ELR (cell line): ENCODE measurements at places on chromosomes 3 and 15.

DNA sequence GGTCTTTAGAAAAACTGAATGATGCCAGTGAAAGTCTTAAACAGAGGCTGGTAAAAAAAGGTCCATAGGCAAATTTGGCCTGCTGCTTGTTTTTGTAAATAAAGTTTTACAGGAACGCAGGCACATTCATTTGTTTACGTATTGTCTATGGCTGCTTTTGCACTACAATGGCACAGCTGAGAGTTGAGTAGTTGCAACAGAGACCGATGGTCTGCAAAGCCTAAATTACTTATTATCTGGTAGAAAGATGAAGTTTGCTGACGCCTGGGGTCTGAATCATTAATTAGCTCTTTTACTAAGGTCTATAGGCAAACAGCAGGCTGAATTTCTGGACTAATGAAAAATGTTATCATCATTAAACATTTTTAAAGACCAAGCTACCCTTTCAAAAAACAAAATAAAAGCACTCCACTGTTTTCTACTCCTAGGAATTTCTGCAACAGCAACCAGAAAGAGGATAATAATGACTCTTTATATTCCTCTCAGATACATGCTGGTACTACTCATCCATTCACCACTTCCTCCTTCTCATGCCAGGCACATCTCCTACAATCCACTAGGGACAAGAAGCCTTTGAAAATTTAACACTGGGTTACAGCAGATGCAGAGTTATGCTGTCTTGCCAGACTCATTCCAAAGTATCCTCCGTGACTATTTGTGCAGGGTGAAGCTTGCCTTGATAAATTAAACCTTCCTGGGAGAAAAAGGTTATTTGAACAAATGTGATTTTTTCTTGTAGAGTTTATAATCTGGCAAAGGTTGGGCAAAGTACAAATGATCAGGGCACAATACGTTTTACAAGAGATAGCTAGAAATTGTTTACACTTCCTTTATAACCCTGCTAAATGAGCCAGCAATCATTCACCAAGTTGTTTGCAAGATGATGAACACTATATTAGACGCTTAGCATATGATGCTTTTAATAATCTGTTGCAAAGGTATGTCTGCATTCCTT lies 6.0 kb downstream of the GATM start:
- DNase-seq = peak; percentile 11

DNA sequence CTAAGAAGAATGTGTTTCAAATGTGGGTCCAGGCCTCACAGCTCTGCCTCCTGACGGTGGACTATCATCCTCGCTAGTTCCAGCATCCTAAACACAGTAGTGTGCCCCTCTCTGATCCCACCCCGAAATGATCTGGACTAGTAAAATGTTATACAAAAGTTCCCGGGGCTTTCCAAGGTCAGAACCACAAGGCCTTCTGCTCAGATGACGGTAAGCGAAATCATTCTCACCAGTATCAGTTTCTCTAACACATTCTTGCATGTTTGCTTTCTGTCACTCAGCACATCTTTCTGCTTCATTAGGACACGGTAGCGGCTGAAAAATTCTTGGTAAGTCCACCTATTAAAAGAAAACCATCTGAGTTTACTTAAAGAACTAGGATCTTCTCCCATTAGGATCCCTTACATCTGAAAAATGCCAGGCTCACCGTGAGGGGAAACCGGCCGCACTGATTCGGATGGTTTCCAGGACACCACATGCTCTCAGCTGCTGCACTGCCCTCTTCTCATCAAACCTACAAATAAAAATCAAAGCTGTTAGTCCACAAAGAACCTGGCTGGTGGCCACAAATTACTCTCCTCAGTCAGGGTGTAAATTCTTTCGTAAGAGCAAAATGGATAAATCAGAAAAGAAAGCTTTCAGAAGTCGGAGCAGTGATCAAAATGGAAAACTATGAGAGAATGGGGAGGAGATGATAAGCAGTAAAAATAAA lies 83.9 kb upstream of the MYO5C start:
- DNase-seq = no peak

DNA sequence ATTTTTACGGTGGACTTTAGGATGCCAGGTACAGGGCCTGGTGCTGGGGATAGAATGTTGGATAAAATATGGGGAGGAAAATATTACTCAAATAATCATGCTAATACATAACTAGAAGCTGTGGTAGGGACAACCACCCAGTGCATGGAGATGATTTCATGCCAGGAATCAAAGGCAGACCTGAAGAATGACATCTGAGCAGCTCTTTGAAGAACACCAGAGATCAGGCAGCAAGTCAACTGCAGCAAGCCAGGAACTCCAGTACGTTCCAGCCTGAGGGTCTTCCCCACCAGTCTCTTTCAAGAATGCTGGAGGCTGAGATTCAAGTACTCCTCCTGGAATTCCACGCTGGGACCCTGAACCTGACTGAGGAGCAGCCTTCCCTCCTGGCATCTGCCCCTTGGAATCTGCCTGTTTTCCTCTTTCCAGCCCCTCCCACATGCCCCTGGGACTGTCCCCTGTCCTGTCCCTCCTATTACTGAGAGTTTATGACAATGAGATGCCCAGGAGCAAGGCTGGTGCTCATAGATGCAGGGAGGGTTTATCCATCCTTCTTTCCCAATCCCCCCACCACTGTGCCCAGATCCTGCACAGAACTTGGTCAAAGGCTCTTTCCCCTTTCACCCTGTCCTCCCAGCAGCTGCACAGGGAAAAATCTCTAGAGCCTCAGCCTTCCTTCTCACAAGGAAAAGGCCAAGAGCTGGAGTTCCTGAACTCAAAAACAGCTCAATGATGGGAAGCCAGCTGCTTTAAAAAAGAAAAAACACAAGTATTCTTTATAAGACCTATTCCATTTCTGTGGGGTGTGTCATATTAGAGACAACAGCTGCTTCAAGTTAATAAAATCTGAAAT lies 68.0 kb downstream of the PDZRN3 start:
- DNase-seq = no peak

GRCh38 chr15:69035205-69035917 lies 20.9 kb downstream of the NOX5 start:
- no peak for DNase-seq

DNA sequence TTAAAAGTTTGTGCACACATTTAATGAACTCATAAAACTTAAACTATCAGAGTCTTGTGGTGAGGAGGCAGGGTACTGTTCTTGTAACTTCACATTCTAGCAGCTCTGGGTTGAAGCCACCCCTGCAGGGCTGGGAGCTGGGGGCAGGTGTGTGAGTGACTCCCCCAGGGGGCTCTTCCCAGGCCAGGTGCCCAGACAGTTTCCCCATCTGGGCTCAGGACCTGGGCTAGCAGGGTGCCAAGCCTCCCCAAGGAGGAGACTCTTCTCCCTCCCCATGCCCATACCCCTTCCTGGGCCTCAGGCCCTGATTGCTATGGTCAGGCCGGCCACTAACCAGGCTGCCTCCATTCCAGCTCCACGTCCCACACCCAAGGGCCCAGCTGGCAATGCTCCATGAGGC lies 22.0 kb upstream of the CHCHD6 start:
- DNase-seq = no peak

GRCh38 chr3:101128001-101128400 lies 134.8 kb upstream of the ABI3BP start:
- no peak for DNase-seq

DNA sequence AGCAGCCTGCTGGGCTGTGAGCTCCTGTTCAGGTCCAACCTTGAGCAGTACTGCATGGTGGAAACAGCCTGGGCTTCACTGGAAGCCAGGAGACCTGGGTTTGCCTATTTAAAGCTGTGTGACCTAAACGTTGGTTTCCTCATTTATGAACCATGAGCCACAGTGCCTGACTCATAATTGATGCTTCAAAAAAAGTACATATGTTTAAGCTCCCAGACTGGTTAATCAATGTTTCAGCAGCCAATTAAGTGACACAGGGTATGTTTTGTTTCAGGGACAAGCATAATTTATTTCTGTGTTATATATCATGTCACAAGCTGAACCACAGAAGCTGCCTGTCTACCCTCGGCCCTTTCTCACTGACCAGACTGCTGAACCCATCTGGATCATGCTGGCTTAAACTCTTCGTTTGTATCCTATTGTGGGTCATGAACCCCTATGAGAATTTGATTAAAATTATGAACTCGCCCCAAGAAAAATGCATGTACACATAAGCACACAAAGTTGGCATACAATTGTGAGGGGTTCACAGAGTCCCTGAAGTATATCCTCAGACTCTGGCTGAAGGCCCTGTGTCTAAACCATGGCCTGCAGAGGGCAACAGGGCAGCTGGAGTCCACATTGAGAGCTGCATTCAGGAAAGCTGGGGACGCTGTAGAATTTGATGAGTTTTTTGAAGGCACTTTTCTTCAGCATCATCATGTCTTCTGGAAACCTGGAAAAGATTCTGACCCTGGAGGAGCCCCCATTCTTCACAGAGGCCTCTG lies 23.7 kb downstream of the HDC start:
- DNase-seq = peak; percentile 58

DNA sequence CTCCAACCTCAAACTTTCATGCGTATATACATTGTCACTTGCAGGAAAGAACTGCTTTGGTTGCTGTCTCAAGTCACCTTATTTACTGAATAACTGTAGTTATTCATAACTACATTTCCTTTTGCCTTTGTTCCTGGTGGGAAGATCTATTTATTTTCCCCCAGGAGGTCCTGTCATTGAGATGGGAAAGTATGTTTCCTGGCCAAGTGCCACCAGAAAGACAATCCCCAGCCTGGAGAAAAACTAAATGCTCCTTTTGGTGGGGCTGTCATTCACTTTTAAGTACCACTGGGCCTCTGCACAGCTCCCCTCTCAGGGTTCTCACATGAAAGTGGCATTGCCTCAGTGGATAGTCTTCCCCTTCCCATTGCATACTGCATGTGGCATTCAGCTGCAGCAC lies 59.8 kb downstream of the LRRC3B start:
- DNase-seq = no peak

- DNase-seq = no peak
Observed at GRCh38 chr15:97661796-97662195, 298.7 kb upstream of the ARRDC4 start.

- peak; percentile 13 for DNase-seq
Observed at GRCh38 chr3:66224220-66224619, 3.4 kb downstream of the SLC25A26 start.

- no peak for DNase-seq
Observed at GRCh38 chr3:143865302-143865701, 17.0 kb upstream of the SLC9A9 start.

DNA sequence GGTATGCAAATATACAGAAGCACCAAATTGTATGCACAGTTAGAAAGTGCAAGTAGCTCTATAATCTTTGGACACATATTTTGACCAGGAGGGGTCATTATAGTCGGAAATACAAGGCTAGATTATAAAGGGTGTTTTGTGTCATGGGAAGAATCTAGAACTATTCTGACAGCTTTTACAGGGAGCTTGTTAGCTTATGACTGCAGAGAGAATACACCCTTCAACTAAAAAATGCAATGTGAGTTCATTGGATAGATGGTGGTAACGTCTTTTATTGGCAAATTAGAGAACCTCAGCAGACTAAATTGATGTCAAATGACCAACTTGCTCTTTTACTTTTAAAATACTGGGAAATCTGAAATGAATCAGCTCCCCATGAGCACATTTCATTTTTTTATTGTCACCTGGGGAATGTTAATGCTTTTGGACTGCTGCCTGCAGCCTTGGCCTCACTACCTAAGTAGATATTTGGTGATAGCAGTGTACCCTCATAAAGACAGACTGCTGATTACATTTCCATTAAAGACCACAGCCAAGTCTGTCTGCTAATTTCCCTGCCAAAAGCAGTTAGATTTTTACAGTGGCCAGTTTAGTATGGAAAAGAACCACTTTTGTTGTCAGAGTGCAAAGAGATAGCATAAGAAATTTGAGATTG lies 515.9 kb upstream of the DPPA4 start:
- no peak for DNase-seq

- peak; percentile 4 for DNase-seq
Observed at GRCh38 chr3:22089284-22089683, 338.3 kb upstream of the ZNF385D start.
